ENCODE measurements at places on chromosomes 2 and 18. TPM values are rescaled to one million over a fixed set of nuclear protein-coding genes. Genes with fewer than 3 reads are reported as not detected.

Gene PLB1
- polyA plus RNA-seq: not detected

Gene OTOS
- not detected for polyA plus RNA-seq

Gene BOD1L2
- polyA plus RNA-seq: not detected

Gene TMEM247
- not detected for polyA plus RNA-seq

Gene PPP1R1C
- not detected for polyA plus RNA-seq

Gene ADD2
- polyA plus RNA-seq: 1.9 TPM

Gene HOXD13
- not detected for polyA plus RNA-seq

Gene GCG
- polyA plus RNA-seq: not detected

Gene SRD5A2
- not detected for polyA plus RNA-seq

DNA sequence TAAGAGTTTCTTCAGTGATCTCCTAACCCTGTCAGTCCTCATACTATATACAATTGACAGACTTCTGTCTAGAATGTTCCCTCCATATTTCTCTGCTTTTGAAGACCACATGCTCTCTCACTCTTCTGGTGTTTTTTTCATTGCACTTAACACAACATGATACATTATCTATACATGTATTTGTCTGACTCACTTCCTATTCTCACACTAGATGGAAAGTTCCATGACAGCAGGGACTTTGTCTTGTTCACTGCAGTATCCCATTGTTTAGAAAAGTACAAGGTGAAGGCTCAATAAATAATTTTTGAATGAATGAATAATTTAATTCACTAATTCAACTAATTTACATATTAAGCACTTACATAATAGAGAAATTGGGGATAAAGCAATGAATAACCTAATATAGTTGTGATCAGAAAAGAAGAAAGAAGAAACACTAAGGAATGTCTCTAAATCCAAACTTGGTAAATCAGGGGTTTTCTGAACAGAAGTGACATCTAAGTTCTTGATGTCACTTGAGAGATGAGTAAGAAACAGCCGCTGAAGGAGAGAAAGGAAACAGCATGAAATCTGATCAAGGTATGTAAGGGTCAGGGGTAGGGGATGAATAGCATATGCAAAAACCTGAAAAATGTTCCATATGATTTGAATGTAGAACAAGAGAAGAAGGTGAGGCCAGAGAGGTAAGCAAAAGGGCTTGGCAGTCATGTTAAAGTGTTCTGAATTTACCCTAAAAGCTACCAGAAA lies 42.4 kb downstream of the MBD2 start:
- DNase-seq: no peak

DNA sequence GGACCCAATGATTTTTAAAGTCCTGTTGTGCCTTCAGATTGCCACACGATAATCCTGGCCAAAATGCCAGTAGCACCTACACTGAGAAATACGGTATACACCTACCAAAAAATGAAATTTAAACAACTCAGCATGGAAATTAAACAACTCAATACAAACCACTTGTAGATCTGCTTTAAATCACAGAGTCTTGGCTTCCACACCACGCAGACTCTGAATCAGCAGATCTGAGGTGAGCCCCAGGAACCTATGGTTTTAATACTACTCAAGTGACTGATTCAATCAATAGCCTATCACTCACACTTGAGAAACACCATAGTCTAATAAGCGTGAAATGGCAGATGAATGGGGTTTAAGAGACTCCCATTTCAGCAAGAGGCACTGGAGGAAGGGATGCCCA lies 46.9 kb downstream of the MAP4K3 start:
- no peak for DNase-seq

DNA sequence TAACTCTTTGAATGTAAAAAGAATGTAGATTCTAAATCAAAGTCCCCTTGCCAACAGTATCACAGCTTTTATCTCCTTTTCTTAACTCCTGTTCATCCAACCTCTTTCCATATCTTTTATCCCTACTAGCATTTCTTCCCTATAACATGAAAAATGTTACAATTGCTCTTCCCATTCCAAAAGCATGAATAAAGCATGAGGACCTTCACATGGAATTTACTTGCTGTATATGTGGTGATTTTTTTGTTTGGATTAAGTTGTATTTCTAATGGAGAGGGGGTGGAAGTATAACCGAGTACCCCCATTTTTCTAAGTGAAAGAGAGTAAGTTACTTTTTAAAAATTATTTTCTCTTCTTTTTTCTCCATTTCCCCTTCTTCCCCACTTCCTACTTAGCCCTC lies 94.9 kb upstream of the RBBP8 start:
- no peak for DNase-seq

DNA sequence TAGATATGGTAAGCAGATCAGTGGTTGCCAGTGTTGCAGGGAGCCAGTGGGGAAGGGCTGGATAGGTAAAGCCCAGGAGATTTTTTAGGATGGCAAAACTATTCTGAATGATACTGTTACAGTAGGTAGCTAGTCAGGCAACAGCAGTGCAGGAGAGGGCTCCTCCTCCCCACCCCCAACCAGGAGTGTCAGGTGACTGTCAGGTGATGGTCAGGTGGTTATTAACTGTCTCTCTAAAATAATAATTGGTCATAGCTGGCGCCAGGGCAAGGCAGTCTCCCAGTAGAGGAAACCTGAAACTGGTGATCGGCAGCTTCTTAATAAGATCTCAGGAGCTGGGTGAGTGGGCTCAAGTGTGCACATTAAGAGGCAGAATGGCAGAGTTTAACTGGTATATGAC lies 201.6 kb upstream of the PARD3B start:
- DNase-seq: no peak

- no peak for DNase-seq
Measured at GRCh38 chr2:84816426-84817026, 64.4 kb downstream of the TRABD2A start.

- no peak for DNase-seq
Measured at GRCh38 chr2:71595569-71595968, 142.2 kb downstream of the DYSF start.

DNA sequence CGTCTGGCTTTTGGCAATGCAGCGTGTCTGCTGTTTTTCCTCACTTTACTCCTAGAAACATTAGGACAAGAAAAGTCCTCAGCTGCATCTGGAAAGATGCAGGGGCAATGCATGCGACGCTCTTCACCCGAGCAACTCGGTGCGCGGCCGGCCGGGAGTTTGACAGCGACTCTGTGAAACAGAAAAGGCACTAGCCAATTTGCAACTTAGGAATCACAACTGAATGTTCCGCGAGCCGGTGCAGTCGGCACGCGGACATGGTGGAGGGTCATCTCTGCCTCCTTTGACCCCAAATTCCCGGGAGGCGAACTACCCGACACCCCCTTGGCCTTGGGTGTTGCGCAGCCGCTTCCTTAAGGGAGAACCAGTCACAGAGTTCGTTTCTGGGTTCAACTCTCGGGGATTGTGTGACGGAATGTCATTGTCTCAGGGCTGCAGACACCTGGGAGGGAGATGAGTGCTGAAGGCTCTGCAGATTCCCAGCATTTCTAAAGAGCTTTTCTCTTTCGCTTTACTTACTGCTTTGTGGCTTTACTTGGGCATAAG lies 9.8 kb downstream of the NR4A2 start:
- peak; percentile 30 for DNase-seq

DNA sequence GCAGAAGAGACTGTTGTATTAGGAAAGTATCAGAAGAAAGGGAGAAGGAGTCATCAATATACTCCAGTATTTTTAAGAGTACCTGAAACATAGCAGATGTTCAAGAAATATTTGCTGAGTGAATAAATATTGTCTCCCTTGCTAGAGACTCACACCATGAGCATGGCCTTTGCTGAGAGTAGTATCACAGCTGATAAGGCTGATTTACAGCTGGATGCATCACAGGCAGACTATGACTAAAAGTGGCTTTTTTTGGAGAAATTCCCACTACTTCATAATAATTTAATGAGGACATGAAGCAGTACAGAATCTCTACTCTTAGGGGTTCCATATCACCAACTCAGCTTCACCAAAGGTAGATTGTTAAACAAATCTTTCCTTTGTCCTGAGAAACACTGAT lies 373.3 kb downstream of the RBM43 start:
- no peak for DNase-seq

DNA sequence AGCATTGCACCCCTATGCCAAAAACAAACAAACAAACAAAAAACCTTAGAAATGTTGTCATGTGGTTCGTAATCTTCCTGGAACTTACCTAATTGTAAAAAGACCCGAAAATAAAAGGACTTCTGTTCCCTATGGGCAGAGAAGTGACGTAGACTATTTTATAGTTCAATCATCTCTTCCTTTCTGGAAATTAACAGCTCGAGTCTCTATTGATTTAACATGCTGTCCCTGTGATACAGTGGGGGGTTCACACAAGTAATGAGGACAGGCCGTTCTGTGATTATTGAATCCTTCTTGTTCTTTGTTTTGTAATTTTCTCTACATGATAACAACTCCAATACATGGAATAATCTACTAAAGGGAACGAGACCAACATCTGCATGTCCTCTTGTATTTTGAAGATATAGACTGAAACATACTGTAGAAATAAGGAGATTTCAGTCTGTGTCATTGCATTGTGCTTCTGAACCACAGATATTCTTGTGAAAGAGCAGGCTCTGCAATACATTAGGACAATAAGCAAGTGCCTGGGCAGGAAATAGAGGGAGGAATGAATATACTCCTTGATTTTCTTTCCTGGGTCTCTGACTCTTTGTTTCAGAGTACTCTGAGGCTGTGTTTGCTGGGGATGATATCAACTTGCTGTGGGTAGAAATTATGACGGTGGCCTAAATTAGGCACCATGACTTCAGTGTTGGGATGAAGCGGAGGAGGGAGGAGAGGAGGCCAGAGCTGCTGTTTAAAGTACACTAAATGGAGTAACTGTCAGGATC lies 65.7 kb upstream of the PPM1B start:
- DNase-seq: no peak

DNA sequence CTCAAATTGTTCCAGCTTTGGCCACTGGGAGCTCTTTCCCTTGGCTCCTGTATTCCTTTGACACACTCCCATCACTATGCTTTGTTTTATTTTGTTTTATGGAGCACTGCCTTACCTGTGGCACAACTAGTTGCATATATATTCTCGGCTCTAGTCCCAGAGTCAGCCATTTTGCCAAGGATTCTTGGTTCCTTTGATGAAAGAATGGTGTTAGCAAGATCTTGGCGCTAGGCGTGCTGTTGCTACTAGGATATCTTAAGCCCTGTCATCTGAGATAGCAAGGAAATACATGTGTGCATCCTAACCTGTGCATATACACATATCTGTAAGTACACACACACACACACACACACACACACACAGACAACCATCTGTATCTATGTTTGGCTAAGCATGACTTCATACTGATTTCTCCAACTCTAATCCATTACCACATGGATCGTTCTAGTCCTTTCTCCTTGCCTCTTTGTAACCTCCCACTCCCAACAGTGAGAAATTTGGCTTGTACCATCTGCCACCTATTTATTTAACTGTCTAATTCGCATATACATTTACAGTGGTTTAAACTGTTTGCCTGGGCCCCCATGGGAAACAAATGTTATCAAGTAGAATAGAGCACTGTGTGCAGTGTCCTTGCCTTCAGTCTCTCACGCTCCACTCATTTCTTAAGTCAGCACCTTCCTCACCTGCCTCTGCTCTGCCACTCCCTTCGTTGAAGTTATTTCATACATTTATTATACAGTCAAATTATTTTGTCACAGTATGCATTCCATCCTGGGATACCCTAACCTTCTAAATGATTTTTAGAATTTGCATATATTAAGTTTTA lies 137.5 kb upstream of the MAP3K20 start:
- no peak for DNase-seq

DNA sequence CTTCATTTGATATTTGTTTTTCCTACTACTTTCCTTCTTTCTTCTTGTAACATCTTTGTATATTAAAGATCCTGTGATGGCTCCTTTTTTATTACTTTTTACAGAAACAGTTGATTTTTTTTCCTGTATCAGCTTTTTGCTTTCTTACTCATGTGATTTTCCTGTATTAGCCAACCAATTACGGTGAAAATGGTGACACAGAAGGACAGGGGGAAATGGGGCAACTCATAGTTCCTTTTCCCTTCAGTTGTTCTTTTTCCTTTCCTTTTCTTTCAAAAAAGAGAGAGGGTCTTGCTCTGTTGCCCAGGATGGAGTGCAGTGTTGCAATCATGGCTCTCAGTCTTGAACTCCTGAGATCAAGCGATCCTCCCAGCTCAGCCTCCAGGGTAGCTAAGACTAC lies 117.8 kb downstream of the ATL2 start:
- no peak for DNase-seq

GRCh38 chr2:109318150-109318948 lies 189.3 kb downstream of the SH3RF3 start:
- DNase-seq: no peak

DNA sequence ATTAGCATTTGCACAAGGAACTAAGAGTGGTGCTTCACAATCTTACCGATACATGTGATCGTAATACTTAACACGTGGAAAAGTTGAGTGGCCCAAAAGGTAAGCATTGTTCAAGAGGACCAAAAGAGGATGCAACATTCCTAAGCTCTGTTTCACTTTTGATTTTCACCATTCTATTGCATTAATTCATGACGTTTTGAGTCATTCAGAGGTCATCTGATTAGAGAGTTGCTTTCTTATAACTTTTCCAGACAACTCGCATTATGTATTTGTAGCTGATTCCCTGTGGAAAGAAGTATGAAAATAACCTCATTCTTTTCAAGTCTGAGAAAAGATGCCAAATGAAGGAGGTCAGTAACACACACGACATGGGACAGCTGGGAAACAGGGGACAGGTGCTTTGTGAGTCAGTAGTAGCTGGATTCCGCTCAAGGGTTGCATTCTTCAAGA lies 344.4 kb downstream of the RND3 start:
- DNase-seq: no peak

DNA sequence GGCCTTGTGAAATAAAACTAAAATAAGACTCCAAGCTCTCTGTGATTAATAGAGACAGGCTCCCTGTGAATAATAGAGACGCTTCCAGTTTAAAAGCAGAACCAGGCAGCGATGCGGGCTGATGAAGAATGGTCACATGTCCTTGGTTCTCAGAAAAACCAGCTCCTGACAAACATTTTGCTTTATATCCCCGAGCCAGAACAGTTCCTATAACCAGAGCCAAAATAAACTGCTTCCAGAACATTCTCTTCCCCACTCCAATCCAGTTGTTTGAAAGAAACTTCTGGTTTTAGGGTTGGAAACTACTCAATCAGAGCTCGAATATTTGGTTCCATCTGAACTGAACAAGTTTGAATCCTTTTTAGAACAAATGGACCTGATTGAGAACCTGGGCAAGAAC lies 213.7 kb downstream of the TSN start:
- no peak for DNase-seq

- DNase-seq: no peak
Measured at GRCh38 chr2:61639721-61640120, 101.6 kb upstream of the XPO1 start.

GRCh38 chr2:227007940-227008339 lies 156.1 kb downstream of the COL4A4 start:
- no peak for DNase-seq

- DNase-seq: no peak
Measured at GRCh38 chr18:3458378-3458777, 8.4 kb downstream of the TGIF1 start.

GRCh38 chr2:171550613-171551012 lies 28.3 kb downstream of the CYBRD1 start:
- DNase-seq: no peak

GRCh38 chr2:42752314-42752713 lies 11.6 kb downstream of the OXER1 start:
- DNase-seq: peak; percentile 66

- DNase-seq: no peak
Measured at GRCh38 chr2:110708455-110708854, 23.9 kb upstream of the ACOXL start.
